ENCODE measurements at places on chromosomes 2 and 18.

DNA sequence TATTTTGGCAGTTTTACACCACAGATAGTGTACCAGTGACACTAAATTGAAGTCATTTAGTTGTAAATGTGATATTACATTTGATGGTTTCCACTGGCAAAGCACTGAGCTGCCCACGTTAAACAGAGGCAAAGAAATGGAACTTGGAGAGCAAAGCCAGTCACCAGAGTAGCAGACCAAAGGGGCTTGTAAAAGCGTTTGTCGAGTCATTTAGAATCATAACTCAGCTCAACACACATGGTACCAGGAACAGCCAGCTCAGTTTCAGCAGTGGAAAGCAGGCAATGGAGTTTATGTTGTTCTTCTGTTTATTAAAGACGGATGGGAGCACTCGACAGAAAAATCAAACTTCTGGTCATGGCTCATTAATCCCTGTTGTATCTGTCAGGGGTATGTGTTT lies 91.2 kb downstream of the POU3F3 start:
- DNase-seq = no peak

- no peak for DNase-seq
Observed at GRCh38 chr2:229083606-229084340, 187.3 kb downstream of the PID1 start.

GRCh38 chr2:130387804-130388203 lies 31.9 kb downstream of the PTPN18 start:
- no peak for DNase-seq

- no peak for DNase-seq
Observed at GRCh38 chr2:173019755-173020154, 55.9 kb upstream of the MAP3K20 start.

DNA sequence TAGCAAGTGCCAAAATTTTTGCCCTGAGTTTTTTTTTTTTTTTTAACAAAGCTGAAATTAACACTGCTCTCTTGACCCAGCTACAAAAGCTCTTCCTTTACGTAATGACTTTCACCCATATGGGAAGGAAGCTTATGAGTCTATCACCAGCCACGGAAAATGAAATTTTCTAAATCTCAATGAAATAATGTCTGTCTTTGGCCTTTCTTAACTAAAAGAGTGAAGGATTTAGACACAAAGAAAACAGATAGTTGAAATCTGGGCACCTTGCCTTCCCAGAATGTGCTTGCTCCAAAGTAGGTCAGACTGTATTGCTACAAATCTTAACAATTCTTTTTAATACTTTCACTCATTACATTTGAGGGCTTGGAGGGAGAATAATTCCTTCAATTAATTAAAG lies 180.8 kb upstream of the MGAT5 start:
- DNase-seq = no peak

DNA sequence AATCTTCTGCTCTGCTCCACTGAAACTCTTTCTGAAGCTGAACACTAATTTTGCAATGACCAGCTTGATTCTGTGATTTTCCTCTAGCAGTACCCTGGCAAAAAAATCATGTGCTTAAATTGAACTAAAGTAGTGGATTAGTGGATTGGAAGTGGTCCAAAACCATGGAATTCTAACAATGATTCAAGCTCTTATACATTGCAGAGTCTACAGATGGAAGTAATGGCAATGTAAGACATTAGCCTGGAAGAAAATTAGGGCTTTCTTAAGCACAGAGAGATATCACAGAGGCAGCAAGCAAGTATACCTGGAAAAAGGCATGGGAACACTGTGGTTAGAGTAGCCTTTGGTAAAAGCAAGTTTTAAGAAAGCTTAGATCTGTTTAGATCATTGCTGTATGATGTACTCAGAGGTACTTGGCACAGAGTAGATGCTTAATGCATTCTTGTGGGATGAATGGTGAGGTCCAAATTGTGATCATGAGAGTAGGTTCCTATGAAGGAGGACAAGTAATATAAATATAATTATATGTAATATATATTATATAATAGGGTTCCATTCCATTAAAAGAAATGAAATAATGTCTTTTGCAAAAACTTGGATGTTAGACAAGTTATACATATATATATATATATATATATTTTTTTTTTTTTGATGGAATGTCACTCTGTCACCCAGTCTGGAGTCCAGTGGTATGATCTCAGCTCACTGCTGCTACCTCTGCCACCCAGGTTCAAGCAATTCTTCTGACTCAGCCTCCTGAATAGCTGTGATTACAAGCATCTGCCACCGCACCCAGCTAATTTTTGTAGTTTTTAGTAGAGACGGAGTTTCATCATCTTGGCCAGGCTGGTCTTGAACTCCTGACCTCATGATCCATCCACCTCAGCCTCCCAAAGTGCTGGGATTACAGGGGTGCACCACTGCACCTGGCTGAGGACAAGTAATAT lies 172.2 kb upstream of the SCN7A start:
- DNase-seq = no peak

DNA sequence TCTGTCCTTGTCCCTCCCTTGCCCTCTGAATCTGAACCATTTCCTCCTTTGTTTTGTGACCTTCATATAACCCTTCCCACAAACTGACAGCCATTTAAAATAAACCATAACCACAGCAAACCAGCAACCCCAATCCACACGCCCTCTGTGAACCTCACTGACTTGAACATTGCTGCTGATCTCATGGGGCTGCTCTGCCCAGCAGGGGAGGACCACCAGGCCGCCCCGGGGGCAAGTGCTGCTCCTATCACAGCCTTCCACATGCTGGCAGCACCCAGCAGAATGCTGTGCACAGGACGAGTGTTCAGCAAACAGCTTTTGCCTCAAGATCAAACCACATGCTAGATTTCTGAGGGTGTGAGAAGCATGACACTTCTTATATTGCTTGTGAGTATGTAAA lies 73.9 kb upstream of the UXS1 start:
- DNase-seq = no peak

All from D341Med (cell line).